Peyer's patch (tissue), 4 donors: ENCODE measurements at places on chromosomes 11 and 22. TPM values are rescaled to one million over a fixed set of nuclear protein-coding genes. Genes with fewer than 3 reads are reported as not detected.

DNA sequence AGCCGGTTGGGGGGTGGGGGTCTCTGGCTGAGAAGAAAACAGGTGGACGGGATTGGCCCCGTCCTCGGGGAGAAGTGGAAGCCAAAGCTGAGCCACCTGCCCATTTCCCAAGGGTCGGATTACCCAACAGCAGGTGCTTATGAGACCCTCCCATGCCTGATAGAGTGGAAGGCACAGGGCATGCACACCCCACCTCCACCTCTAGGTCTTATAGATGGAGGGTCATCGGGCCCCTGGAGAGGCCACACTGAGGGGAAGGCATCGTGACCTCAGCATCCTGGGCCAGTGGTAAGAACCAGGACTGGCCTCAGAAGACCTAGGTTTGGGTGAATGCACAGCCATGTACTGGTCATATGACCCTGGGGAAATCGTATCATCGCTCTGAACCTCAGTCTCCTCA is 85.9 kb downstream of the BUD13 start:
- H3K4me3 ChIP-seq = no peak overlapping the region
- no peak overlapping the region for H3K27ac ChIP-seq
- no peaks in the 10 kb centered on the region for H3K4me1 ChIP-seq
- H3K36me3 ChIP-seq = no peaks in the 10 kb centered on the region
- DNase-seq = no peak

GRCh38 chr11:23851216-23851615 is 645.6 kb upstream of the LUZP2 start:
- no peak overlapping the region for H3K4me3 ChIP-seq
- no peaks in the 10 kb centered on the region for H3K27me3 ChIP-seq
- no peak overlapping the region for H3K27ac ChIP-seq

DNA sequence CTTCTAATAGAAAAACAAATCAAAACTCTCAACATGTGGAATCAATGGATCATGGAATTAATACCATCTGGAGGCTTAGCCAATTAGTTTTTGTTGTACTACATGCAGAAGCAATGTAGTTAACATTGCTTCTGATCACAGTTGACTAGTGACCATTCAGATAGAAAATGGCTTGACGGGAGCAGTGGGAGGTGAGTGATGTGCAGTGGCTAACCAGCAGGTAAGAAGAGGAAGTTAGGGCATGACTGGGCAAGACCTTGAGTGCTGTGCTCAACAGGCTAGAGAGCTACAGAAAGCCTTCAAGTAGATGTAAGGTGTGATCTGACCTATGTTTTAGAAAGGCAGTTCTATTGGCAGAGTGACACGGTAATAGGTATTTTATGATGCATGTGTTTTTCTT is 60.7 kb upstream of the ALKBH3 start:
- no peak overlapping the region for H3K27ac ChIP-seq
- no peak for DNase-seq
- H3K4me3 ChIP-seq = no peak overlapping the region
- H3K36me3 ChIP-seq = no peaks in the 10 kb centered on the region

DNA sequence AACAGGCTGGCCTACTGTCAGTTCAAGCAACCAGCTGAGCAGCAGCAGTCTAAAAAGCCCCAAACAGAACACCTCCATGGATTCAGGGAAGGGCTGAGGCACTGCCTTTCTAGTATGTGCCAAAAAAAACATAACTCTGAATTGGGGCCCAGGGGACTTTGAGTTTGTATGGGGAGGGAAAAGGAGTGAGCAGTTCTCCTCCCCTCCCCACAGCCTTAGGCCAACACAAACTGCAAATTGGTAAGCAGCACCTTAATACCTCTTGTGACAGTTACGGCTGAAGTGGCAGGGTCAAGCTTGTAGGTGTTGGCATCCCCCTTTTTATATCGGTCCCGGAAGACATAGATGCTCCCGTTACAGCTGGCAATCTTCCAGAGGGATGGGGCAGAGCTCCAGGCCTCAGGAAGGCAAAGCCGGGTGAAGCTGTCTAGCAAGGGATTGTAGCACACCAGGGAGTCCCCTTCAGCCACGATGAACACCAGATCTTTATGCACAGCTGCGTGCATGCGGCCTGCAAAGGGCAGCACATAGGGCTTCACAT is 6.0 kb downstream of the KBTBD4 start:
- DNase-seq = no peak
- peaks cover 74% of the 10 kb centered on the region for H3K36me3 ChIP-seq
- H3K27me3 ChIP-seq = no peaks in the 10 kb centered on the region
- H3K4me3 ChIP-seq = no peak overlapping the region

- no peaks in the 10 kb centered on the region for H3K4me1 ChIP-seq
- H3K27ac ChIP-seq = no peak overlapping the region
- no peaks in the 10 kb centered on the region for H3K27me3 ChIP-seq
- no peak overlapping the region for H3K4me3 ChIP-seq
- DNase-seq = no peak
Measured at GRCh38 chr11:27216270-27217149, 146.5 kb downstream of the CCDC34 start.

DNA sequence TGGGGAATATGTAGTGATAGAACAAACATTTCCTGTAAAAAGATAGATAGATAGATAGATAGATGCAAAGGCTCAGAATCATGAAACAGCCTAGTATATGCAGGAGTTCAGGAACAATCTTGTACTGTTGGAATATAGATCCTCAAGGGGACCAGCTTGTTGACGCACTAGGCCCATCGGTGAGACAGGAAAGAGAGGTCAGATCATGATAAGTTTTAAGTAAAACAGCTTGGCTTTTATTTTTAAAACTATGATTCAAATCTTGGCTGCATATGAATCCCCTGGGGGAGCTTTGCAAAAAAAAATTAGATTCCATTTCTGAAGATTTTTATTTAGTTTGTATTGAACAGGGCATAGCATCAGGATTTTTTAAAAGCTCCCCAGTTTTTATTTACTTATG is 185.8 kb downstream of the TRPC6 start:
- H3K27me3 ChIP-seq = no peaks in the 10 kb centered on the region
- H3K27ac ChIP-seq = no peak overlapping the region
- no peak overlapping the region for H3K4me3 ChIP-seq
- no peaks in the 10 kb centered on the region for H3K36me3 ChIP-seq
- DNase-seq = no peak

DNA sequence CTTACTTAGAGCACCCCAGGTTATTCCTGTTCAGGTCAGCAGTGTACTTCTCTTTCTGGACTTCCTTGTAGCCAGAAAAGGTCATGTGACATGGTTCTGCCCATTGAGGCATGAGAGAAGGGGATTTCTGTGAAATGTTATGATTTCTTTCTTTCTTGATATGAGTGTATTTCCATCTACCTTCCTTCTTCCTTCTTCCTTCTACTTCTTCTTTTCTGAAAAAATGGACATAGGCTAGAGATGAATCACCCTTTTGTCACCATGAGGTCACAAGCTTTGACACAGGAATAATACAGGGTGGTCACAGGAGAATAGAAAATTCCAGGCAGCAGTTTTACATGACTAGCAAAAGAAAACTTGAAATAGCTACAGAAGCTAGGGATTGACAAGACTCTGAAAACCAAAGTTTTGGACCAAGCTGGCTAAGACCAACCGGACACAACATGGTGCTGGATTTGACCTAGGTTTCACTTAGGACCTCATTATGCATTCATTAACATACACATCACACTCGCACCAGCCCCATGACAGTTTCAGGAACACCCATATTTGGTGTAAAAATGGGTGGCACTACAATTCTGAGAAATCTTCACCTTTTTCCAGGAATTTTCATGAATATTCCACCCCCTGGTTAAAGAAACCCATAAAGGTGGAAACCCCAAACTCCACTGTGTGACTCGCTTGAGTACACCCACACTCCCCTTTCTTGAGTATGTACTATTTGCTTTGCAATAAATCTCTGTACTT is 21.2 kb upstream of the MAP6 start:
- no peak overlapping the region for H3K4me3 ChIP-seq
- no peak overlapping the region for H3K27ac ChIP-seq
- no peaks in the 10 kb centered on the region for H3K4me1 ChIP-seq
- H3K36me3 ChIP-seq = no peaks in the 10 kb centered on the region
- no peak for DNase-seq
- no peaks in the 10 kb centered on the region for H3K27me3 ChIP-seq

DNA sequence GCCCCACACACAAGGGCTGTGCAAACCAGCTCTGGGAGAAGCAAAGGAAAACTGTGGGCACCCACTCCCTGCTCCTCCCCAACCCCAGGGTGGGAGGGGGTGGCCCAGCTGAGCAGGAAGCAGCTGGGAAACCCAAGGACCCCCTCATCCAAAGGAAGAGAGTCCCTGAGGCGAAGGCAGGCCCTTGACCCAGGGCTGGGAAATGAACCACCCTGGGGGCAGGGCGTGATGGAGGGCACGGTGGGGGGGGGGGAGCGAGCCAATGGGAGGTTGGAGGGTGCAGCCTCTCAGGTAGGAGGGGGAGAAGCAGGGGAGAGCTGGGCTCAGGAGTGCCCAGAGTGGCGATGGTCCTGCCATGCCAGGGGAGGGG is 16.8 kb downstream of the SCN4B start:
- H3K4me1 ChIP-seq = no peaks in the 10 kb centered on the region
- H3K27ac ChIP-seq = no peak overlapping the region
- H3K27me3 ChIP-seq = no peaks in the 10 kb centered on the region
- DNase-seq = no peak

The SAA1 gene
- 4.7 TPM for total RNA-seq

DNA sequence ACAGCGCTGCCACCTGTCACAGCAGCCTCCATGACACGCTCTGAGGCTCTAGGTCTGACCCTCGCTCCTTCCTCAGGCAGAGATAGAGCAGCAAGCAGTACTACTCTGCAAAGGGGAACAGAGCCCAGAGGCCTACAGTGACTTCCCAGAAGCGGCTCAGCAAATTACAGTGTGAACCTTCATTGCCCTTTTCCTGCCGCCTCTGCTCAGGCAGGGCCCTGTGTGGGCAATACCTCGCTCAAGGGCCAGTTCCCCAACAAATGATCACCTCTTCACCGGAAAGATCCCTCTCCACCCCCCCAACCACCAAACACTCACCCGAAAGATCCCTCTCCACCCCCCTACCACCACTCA is 12.3 kb downstream of the KIAA0930 start:
- no peak overlapping the region for H3K4me3 ChIP-seq
- H3K4me1 ChIP-seq = peaks cover 4% of the 10 kb centered on the region
- H3K36me3 ChIP-seq = no peaks in the 10 kb centered on the region
- H3K27ac ChIP-seq = no peak overlapping the region

The LINC01488 gene
- total RNA-seq = not detected

The NAALADL1 gene
- total RNA-seq = 40.4 TPM
